Activated CD4-positive, alpha-beta T cell treated with anti-CD3 and anti-CD28 coated beads, Interleukin-2, Interleukin-4, amounts not matched to agents 100 ng/mL and 50 ng/mL, durations not matched to agents 16 hours and 8 hours (primary cell): ENCODE measurements at places on chromosomes 2 and 18.

GRCh38 chr2:173401716-173402326 is 47.1 kb downstream of the CDCA7 start:
- DNase-seq, result no peak

- no peak for DNase-seq
Measured at GRCh38 chr2:178825183-178825582, 18.0 kb upstream of the TTN start.

- DNase-seq, result no peak
Measured at GRCh38 chr2:16940214-16940613, 274.6 kb upstream of the CYRIA start.

- no peak for DNase-seq
Measured at GRCh38 chr2:11998626-11999378, 252.4 kb downstream of the LPIN1 start.

- no peak for DNase-seq
Measured at GRCh38 chr18:4040391-4041092, 414.6 kb downstream of the DLGAP1 start.

DNA sequence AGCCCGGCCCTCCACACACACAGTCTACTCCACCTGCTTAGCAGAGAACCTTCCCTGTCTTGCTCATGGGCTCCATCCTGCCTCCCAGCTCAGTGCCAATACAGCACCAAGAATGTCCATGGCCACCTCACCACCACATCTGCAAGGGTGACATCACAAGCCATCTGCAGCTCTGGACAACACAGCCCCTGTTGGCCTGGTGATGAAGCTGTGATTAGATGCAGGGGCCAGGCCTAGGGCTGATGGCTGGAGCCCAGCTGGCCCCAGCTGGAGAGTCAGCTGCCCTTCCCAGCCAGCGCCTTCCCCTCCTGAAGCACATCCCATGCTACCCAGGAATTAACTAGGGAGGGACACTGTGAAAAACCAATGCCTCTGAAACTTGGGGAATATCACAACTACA is 91.1 kb downstream of the TTC32 start:
- no peak for DNase-seq

DNA sequence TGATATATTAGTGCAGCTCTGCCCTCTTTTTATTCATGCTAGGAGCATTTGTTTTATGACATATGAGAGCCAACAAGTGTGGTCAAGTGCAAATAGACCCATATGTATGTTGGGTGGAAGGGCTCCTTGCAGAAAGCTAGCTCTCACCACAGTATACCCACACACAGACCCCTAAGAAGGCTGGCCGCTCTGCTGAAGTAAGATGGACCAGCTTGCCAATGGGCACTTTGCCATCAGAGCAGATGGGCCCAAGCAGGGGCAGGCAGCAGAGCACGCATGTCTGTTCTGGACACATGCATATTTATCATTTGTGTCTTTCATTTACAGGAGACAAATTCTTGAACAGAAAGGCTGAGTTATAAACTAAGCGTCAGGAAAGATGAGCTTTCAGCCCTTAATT is 187.5 kb upstream of the DTNA start:
- DNase-seq, result no peak

- DNase-seq, result no peak
Measured at GRCh38 chr18:26097563-26097962, 7.2 kb upstream of the SS18 start.

DNA sequence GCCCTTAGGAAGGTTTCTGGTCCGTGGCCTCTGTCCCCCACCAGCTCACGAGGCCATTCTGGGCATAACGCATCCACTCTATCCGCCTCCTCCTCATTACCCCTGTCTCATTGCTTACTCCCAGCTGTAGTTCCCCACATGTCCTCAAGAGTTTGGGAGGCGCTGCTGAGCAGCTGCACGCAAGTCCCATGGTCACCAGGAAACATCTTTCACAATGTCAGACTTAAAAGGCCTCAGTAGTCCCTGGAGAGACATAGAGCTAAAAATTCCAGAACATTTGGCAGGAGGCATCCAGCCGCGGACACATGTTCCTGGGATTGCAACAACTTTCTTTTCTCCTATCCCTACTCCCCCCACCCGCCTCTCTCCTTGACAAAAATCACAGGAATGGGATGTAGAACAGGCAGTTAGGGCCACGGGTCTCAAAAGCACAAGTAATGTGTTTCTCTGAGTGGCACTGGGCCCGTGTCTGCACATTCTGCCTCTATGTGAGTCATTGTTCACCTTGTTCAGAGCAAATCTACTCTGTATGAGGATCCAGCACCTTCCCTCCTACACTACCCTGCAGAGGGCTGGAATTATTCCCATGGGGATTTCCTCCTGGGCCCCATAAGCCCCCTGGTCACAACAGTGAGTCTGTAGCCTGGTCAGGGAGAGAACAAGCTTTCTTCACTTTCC is 8.1 kb downstream of the LBH start:
- DNase-seq, result peak; percentile 72

- no peak for DNase-seq
Measured at GRCh38 chr18:3666526-3667254, 216.7 kb downstream of the TGIF1 start.

GRCh38 chr2:177753682-177754491 is 318.7 kb downstream of the PDE11A start:
- DNase-seq, result no peak

DNA sequence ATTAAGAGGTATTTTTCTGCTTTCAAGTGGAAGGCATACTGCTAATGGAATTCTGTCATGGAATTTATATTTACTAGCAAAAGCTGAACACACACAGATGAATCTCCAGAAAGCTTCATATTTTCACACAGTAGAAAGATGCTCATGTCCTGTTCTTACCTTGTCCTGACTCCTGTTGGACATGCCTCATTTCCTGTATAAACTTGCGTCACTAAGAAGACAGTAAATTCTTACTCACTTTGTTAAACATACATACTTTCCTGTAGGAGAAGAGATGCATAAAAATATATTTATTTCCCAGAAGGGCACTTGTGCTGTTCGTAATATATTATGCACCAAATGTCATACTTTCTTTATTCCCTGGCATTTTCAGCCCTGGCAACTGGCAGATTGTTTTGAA is 238.3 kb upstream of the RASGRP3 start:
- DNase-seq, result no peak

GRCh38 chr2:98654699-98655495 is 46.5 kb downstream of the UNC50 start:
- no peak for DNase-seq

- no peak for DNase-seq
Measured at GRCh38 chr2:60530660-60531281, 22.7 kb downstream of the BCL11A start.

- no peak for DNase-seq
Measured at GRCh38 chr2:179024445-179024844, 25.5 kb downstream of the CCDC141 start.

DNA sequence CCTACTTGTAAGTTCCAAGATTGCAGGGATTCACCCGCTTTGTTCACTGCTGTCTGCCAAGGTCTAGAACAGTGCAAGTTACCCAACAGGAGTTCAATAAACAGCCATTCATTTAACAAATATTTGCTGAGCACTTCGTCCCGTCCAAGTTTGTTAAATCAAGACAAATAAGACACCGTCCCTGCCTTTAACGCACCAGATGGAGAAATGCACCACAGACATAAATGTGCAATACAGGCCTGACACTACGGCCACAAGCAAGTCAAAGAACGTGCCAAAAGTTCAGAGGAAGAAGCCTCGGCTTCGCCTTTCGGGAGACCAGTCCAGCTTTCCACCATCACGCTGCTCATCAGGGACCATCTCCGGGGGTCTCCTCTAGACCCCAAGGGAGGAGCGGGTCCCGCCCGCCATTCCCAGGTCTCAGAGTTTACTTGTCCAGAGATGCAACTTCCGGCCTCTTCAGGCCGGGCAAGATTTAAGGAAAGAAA is 429 bp downstream of the C2orf76 start:
- DNase-seq, result no peak

DNA sequence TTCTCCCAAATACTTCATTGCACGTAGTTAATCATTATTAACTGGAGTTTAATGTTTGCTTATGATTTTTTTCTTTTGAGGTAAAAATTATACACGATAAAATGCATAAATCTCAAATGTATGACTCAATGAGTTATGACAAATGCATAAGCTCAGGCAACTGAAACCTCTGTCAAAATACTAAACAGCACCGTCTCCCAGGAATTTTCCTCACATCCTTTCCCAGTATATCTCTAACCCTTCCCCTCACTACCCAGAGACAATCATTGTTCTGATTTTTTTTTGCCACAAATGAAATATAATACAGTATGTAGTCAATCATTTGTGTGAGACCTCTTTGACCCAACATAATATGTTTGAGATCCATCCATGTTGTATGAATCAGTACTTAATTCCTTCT is 606.5 kb downstream of the CPS1 start:
- no peak for DNase-seq

DNA sequence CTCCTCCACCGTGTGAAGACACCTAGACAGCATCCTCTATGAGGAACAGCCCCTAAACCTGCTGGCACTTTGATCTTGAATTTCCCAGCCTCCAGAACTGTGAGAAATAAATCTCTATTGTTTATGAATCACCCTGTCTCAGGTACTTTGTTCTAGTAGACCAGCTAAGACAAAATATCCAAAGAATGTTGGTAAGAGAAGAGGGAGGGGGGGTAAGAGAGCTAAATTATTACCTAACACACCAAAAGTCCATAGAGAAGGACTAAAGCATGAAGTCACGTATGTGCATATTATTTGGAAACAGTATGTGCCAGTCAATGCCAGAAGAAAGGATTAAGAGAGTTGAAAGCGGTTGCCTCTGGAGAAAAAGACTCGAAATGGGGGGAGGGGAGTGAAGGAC is 211.0 kb downstream of the SP3 start:
- DNase-seq, result no peak

DNA sequence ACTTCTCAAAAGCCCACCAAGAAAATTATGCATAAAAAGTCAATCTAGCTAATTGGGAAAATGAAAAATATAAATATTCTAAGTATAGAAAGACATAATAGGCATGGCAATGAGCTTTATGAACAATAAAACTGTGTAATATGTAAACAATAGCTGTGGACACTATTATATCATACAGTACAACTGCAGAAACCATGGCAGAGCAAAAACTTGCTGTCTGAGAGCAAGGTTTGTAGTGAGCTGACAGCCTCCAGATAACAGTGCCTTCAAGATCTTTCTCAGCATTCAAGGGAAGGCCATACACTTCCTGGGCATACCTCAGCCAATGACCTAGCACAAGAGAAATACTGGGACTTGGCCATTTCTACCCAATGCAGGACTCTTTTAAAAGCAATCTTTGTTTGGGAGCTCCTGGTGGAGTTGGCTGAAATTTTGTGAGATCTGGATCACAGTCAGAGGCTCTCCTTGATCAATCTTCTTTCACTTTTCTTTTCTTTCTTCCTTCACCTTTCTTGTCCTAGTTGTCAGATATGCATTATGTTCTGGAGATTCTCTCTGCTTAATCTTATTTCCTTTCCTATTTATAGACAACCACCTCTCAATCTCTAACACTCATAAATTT is 427.2 kb upstream of the UBE2E3 start:
- DNase-seq, result no peak

- DNase-seq, result no peak
Measured at GRCh38 chr2:64086347-64087082, 57.7 kb downstream of the PELI1 start.

- no peak for DNase-seq
Measured at GRCh38 chr2:182890773-182891378, 24.4 kb upstream of the FRZB start.

GRCh38 chr18:13836559-13836958 is 12.6 kb downstream of the MC5R start:
- DNase-seq, result no peak

DNA sequence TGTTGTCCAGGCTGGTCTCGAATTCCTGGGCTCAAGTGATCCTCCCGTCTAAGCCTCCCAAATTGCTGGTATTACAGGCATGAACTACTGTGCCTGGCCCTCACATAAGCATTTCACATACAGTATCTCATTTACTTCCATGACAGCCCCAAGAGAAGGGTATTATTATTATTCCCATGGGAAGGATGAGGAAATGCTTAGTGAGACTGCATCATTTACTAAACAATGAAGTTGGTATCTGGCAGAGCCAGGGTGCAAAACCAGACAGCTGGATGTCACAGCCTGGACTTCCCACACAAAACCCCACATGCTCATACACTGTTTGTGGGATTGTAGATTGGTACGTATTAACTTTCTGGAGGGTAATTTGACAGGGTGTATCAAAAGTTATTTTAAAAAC is 29.9 kb downstream of the DAPL1 start:
- no peak for DNase-seq

DNA sequence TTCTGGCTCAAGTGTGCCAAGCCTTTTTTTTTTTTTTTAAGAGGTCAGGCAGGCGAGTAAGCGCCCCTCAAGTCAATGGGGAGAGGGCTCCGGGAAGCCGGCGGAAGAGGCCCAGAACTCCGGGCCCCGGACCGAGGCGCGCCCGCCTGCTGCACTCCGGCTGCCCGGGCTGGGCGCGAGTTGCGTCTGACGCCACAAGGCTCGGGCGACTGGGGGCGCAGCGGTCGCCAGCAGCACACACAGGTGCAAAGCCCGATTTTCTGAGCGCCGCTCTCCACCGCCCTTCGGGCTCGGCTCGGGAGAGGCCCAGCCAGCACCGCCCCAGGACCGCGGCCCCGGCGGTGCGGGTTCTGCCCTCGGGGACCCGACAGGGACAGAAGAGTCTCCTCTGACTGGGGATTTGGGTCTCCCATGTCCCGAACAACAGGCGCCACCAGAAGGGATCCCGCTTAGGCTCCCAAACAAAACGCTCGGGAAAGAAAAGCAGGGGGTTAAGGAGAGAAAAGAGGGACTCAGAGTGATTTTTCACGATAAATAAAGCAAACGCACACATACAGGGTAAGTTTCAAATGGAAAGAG is 787 bp downstream of the ERBB4 start:
- no peak for DNase-seq

GRCh38 chr2:85135660-85135914 is 2.4 kb downstream of the TCF7L1 start:
- DNase-seq, result no peak

GRCh38 chr2:134148843-134149472 is 104.9 kb upstream of the MGAT5 start:
- no peak for DNase-seq

DNA sequence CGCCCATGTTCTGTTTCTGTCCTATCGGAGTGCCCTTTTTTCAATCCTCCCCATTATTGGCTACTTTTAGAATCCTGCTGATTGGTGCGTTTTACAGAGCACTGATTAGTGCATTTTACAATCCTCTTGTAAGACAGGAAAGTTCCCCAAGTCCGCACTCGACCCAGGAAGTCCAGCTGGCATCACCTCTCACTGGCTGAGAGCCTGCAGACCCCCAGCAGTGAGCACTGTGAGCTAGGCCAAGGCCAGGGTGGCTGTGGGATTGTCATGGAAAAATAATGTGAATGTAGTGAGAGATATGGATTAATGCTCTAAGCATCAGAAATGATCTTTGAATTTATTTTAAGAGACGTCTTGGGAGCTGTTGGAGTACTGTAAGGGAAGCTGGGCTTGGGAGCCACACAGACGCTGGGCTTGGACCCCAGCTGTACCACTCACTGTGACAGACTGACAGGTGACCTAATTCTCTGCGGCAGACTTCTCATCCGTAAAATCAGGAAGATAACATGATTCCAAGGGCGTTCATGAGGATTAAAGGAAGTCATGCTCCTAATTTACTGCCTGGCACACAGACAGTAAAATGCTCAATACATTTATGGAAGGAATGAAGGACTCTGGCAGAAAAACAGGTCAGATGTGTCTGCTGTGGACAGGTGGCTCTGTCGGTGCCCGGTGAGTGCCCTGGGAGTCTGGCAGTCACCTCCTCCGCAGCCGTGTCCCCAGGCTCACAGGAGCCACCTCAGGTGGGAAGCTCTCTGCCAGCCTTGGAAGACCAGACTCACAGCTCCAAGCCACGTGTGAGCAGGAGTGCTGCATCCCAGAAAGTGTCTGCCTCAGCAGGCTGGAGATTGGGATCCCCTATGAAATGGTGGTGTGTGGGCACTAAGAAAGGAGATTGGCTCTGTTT is 105.5 kb downstream of the FAM168B start:
- DNase-seq, result no peak
